Sciatic nerve (tissue), 2 donors: ENCODE measurements at places on chromosomes 2 and 18.
A peak's percentile ranks its signal among the peaks of the same experiment; 100 is the strongest.

- peak; percentile 58 for DNase-seq
These were observed 37.4 kb downstream of the AFF3 start for GRCh38 chr2:100104718-100105677.

- no peak for DNase-seq
These were observed 61.8 kb upstream of the TXNDC2 start for GRCh38 chr18:9823805-9824473.

GRCh38 chr2:167048829-167049228 is 160.5 kb downstream of the XIRP2 start:
- DNase-seq: no peak

DNA sequence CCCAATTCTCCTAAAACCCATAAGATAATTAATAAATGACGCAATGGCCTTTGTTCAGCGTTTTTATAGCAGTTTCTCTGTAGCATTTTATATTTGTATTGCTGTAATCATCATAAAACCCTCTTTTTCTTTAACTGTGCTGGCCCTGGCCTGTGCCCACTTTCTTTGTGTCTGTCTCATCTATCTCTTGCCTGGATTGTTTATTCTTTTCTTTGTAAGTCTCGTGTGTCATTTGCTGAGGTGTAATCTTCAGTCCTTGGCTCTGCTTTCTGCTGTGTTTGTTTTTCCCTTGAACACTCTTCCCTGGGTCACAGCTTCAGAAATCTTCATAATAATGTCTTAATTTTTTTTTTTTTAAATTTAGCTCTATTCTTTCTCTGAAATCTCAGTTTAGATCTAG is 525.8 kb upstream of the LINC00305 start:
- no peak for DNase-seq

DNA sequence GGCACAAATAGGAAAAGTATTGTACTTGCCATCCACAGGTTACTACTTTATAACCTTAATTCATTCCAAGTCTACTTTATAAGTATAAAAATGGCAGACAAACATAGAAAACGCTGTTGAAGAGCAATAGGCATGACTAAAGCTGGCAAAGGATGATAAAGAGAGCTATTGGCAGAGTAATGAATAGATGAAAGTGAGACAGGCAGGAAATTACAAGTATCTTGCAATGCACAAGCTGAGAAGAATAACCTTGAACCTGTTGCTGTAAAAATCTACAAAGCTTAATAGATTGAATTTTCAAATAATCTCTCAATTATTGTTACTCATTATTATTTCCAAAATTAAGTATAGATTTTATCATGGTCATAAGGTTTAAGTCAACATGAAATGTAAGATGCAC is 8.8 kb downstream of the PELI1 start:
- no peak for DNase-seq

GRCh38 chr2:223404616-223405015 is 197.5 kb downstream of the SCG2 start:
- no peak for DNase-seq

- DNase-seq: no peak
These were observed 140.4 kb upstream of the APCDD1 start for GRCh38 chr18:10314066-10314465.

DNA sequence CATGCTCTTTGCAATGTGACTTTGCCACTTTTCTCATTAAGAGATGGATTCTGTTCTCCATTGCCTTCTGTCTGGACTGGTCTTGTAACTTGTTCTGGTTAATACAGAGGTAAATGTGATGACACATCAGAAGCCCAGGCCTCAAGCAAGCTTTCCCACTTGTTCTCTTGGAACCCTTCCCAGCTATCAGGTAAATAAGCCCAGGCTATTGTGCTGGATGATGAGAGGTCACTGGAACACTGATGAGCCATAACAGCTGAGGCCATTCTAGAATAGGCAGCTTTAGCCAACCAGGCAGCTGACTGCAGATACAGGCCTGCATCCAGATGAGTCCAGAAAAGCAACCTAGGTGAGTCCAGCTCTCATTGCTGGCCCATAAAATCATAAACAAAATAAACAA is 1007.0 kb upstream of the ACVR2A start:
- DNase-seq: no peak

GRCh38 chr2:20137131-20137571 is 85.7 kb upstream of the LAPTM4A start:
- DNase-seq: no peak

DNA sequence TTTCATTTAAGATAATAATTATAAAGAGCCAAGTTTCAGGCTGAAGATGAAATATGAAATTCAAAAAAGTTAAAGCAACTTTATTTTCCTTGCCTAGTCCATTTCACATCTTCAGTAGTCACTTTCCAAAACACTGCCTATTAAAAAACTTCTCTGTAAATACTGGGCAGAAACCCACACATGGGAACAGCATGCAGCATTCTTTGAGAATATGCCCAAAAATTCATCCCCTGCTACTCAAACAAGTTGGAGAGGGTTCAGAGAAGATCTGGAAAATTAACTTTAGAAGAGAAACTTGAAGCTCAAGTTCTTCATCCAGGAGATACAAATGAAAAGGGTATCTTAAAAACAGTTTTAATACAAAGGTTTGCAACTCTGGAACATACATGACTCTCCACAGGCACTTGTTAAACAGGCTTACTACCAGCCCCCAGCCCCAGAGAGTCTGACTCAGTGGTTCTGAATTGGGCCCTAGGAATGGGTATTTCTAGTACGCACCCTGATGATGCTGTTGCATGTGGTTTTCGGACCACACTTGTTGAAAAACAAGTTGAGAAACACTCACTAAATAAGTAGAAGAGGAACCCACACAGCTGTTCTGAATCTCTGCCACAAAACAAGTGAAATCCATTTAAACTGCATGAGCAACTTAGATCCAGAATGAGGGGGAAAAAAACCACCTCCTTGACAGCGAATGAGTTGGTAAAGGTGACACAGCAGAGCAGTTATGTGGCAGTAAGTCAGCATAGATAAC is 329.1 kb downstream of the SATB2 start:
- no peak for DNase-seq

- DNase-seq: no peak
These were observed 44.0 kb downstream of the PTRHD1 start for GRCh38 chr2:24749069-24749691.

DNA sequence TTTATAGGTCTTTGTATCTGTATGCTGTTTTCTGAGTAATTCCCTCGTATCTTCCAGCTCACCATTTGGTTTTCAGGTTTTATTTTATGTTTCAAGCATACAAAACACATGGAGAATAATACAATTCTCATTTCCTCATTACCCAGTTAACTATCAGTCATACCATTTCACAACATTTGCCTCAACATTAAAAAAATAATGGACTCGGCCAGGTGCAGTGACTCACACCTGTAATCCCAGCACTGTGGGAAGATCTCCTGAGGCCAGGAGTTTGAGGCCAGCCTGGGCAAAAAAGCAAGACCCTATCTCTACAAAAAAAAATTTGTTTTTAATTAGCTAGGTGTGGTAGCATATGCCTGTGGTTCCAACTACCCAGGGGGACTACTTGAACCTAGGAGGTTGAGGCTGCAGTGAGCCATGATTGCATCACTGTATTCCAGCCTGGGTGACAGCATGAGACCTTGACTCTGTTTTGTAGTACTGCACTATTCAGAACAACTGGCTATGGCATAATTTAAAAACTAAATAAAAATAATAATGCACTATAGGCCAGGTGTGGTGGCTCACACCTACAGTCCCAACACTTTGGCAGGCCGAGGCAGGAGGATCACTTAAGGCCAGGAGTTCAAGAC is 20.3 kb downstream of the NPC1 start:
- no peak for DNase-seq

- peak; percentile 60 for DNase-seq
These were observed 727 bp downstream of the KIF1A start for GRCh38 chr2:240819126-240819857.

- no peak for DNase-seq
These were observed 47.4 kb downstream of the EXOC6B start for GRCh38 chr2:72778410-72778809.

- no peak for DNase-seq
These were observed 7.2 kb upstream of the SFXN5 start for GRCh38 chr2:73078457-73079411.

GRCh38 chr2:212721026-212721451 is 182.4 kb upstream of the ERBB4 start:
- DNase-seq: no peak

DNA sequence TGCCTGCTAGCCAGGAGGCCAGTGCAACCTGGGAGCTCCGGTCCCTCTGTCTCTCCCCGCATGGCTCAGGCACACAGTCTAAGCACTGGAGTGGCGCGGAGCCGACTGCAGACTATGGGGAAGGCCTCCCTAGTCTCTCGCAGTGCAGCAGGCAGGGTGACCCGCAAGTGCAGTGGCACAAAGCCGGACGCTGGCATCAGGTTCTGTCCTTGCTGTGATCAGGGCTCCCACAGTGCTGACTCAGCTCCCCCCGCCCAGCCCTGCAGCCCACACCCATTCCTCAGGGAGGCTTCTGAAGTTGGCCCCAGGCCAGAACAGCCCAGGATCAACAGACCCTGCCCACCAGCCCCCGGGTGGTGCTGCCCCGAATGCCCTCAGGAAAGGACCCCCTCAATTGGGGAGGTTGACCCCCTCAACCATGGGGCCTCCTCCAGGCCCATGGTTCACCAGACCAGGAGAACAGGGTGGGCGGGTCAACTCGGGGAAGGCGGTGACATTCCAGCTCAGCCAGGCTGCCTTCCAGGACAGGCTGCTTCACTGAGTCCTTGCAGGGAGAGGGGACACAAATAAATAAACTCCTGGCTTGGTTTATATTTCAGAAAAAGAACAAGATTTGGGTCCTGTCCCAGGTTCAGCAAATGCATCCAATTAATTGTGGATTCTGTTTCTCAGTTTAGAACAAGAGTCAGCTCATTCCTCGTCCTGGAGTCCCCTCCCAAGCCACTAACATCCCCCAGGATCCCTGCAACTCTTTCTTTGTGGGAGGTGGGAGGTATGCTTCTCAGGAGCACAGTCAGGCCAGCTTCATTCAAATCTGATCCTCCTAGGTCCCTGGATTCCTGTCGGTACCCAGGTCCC is 12.2 kb downstream of the BIN1 start:
- DNase-seq: peak; percentile 81

- DNase-seq: no peak
These were observed 403.0 kb downstream of the NBAS start for GRCh38 chr2:15158100-15158499.

GRCh38 chr2:71813807-71814470 is 333.7 kb downstream of the CYP26B1 start:
- DNase-seq: no peak
